NCI-H1930 (cell line): ENCODE measurements at places on chromosomes 1 and 21.

DNA sequence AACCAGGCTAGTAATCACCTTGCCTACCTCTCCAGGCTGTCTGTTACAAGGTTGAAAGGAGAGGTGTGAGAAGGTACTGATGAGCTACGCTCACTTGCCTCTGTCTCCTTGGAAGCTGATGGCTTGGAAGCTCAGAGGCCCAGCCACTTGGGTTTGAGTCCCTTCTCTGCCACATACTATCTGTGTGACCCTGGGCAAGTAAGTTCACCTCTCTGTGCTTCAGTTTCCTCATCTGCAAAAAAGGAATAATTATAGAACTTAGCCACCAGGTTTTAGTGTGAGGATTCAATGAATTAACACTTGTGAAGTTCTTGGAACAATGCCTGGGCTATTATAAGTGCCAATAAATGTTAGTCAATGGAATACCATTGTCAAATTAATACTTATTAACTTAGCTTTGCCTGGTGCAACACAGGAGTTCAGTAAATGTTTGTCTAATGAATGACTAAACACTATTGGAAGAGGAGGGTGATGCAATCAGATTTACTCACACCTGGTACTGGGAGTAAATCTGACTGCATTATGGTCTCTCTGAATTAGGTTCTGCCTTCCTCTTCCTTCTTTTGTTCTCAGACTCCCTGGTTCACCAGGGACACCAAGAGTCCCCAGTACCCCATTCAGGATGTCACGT, 55.5 kb downstream of the TRABD2B start:
- DNase-seq = no peak

DNA sequence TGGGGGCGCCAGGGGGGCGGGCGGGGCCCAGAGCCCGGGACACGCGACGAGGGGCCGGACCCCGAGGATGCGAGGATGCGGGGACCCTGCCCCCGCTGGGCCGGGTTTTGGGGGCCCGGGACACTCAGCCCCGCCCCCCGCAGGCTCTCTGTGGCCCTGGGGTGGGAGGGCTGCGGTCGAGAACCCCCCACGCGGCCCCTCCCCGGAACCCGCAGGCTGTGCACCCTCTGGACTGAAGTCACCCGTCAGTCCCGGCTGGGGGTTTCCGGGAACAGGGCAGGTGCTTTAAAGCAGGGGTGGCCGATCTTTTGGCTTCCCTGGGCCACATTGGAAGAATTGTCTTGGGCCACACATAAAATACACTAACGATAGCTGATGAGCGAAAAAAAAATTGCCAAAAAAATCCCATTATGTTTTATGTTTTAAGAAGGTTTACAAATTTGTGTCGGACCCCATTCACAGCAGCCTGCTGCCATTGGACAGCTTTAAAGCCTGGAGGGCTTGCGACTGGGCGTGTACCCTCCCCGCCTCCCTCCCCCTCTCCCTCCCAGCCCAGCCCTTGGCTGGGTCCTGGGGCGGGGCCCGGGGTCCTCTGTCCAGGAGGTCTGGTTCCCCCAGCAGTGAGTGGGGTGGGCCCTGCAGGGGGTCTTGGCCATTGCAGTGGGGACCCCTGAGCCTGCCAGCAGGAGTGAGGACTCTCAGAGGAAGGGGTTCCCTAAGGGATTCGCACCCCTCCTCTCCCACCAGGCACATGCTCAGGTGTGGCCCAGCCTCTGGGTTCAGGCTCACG, 21.6 kb upstream of the C1orf159 start:
- no peak for DNase-seq

- no peak for DNase-seq
Observed at GRCh38 chr1:224922404-224923164, 6.9 kb upstream of the DNAH14 start.

- no peak for DNase-seq
Observed at GRCh38 chr1:62906428-62906886, 122.5 kb downstream of the ATG4C start.

- DNase-seq = no peak
Observed at GRCh38 chr1:219143735-219144134, 29.9 kb upstream of the LYPLAL1 start.

- no peak for DNase-seq
Observed at GRCh38 chr1:111217183-111217910, 10.2 kb upstream of the CHI3L2 start.

- DNase-seq = no peak
Observed at GRCh38 chr1:232329103-232329813, 300.7 kb downstream of the SIPA1L2 start.

- no peak for DNase-seq
Observed at GRCh38 chr1:3642919-3643675, 6.8 kb downstream of the WRAP73 start.

GRCh38 chr1:156860628-156861423, at the start of gene NTRK1:
Gene NTRK1, plus strand, starts transcription at chr1:156860865. Its CDS starts 70 bp downstream, at chr1:156860935.
- DNase-seq = peak; percentile 33

GRCh38 chr1:32077451-32077850, 4.7 kb downstream of the TMEM39B start:
- DNase-seq = no peak

DNA sequence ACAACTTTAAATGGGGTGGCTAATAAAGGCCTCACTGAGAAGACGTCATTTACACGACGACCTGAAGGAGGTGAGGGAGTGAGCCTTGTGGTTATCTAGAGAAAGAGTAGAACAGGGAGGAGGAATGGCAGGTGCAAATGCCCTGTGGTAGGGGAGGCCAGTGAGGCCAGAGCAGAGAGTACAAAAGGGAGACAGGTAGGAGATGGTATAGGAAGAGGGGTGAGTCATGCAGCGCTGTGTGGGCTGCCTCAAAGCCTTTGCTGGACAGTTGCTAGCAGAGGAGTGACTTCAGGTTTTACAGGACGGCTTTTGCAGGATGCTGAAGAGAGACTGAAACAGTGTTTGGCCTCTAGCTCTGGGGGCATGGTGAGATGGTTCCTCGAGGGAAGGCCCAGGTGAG, 116.0 kb downstream of the IER5 start:
- no peak for DNase-seq

DNA sequence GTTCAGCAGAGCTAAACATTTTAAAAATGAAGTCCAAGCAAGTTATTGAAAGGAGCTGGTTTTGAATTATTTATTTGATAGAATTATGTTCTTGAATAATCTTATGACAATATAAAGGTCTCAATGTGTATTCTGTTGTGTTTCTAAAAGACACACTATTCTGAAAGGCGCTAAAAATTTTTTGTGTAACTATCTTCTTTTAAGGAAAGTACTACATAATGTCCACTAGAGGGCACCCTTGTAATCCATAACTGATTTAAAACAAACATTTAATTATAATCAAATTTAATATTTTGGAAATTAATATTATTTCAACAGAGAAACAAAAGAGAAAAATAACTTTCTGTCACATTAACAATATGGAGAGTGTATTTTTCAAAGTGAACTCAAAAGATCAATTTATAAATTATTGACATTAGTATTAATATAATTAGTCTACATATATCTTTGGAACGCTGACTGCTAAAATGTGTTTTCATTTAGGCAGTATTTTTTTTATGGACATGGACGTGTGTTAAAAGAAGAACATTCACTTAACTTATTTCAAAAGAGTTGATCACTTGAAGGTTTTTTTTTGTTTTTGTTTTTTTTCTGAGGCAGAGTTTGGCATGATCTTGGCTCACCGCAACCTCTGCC, 248.4 kb downstream of the DENND1B start:
- DNase-seq = no peak

DNA sequence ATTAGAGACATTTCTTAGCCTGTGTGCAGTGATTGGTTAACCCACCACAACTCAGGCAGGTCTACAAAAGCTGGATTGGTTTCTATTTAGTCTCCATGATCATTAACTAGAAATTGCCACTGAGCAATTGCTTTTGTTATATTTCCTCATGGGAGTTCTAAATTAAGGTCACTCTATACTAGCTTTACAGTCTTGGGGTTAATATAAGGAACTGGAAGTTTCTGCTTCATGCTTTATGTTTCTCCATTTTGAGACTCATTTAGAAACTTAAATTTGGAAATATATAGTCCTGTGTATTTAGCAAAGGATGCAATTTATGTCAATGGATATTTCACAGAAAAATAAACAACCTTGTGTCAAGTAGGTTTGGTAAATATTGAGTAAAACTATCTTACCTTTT, 137.5 kb downstream of the HLX start:
- DNase-seq = peak; percentile 66

DNA sequence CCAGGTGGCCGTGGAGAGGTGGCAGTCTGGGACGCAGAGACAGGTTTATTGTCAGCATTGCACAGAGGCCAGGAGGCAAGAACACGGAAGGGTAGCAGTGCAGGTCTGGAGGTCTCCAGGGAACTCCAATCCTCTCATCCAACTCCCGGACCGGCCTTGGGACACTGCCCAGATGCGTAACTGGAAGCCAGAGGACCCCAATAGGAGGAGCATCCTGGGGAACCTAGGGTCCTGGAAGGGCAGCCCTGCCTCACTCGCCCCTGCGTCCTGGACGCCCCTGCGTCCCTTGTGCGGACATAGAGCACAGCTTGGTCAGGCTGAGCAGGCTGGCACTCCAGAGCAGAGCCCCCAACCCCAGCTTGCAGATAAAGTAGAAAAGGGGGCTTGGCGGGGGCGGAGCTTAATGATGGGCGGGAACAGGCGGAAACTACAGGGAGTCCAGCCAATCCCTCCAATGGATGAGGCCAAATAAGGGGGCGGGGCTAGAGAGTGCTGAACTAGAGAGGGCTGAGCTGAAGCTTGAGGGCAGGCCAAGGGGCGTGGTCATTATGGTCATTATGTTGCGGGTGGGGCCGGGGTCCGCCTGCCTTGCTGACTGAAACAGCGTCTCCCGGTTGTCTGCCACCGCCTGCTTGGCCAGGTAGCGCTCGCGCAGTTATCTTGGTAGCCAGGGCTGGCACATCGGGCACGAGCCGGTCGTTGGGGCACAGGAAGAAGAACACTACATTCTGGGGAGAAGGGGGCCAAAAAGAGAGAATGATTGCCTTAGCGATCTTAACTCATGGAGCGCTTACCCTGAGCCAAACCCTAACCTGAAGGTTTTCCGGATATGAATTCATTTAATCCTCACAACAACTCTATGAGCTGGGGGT, 3.7 kb upstream of the ARHGEF19 start:
- peak; percentile 47 for DNase-seq

DNA sequence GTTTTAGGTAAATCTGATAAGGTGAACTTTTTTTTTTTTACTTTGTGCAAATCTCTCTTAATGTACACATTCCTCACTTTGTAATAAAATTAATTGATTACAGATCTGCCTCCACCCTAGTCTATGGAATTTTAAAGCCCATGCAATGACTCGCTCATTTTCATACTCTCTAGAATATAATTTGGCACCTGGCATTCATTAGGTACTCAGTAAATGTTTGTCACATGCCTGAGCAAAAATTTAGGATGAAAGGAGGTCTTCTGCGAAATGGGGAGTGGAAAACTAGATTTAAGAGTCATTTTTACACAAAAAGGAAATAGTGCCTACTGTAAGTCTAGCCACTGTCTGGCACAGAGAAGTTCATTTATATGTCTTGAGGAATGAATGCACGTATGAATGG, 350.1 kb downstream of the DPYD start:
- no peak for DNase-seq

- DNase-seq = no peak
Observed at GRCh38 chr1:172238965-172239364, 181.5 kb upstream of the C1orf105 start.

- DNase-seq = peak; percentile 25
Observed at GRCh38 chr21:14382486-14382834, 486 bp downstream of the HSPA13 start.

- DNase-seq = no peak
Observed at GRCh38 chr1:70961374-70961975, 86.1 kb downstream of the PTGER3 start.

- no peak for DNase-seq
Observed at GRCh38 chr1:19738076-19738475, 61.6 kb downstream of the TMCO4 start.

DNA sequence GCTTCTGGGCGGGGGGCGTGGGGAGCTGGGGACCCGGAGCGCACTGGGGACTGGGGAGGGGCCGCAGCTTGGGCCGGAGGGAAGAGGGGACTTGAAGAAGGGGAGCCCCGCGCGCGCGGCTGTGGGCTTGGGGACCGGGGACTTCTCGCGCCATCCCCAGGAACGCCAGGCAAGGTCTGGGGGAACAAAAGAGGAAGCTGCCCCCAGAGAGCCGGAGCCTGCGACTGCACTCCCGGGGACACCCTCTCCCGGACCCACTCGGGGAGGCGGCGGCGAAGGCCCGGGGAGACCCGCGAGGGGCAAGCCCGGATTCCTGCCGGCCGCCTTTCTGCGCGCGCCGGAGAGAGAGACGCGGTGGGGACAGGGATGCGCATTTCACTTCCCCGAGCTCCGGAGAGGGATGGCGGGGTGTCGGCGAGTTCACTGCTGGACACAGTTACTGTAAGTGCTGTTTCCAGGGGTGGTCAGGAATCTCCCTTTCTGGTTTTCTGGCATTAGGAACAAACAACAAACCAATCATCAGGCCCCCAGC, 732 bp downstream of the ABCG1 start:
- DNase-seq = no peak

- no peak for DNase-seq
Observed at GRCh38 chr1:205481629-205482151, 22.8 kb upstream of the CDK18 start.

DNA sequence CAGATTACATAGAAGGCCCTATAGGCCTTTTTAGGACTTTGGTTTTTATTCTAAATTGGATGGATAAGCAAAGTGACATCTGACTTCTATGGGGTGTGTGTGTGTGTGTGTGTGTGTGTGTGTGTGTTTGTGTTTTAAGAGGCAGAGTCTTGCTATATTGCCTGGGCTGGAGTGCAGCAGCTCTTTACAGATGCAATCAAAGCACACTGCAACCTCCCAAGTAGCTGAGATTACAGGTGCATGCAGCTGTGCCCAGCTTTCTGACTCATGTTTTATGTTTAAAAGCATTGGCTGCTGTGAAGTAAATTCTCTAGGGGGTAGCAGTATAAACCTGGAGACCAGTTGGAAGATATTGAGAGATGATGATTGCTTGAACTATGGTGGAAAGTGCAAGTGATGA, 12.4 kb upstream of the EVI5 start:
- no peak for DNase-seq

DNA sequence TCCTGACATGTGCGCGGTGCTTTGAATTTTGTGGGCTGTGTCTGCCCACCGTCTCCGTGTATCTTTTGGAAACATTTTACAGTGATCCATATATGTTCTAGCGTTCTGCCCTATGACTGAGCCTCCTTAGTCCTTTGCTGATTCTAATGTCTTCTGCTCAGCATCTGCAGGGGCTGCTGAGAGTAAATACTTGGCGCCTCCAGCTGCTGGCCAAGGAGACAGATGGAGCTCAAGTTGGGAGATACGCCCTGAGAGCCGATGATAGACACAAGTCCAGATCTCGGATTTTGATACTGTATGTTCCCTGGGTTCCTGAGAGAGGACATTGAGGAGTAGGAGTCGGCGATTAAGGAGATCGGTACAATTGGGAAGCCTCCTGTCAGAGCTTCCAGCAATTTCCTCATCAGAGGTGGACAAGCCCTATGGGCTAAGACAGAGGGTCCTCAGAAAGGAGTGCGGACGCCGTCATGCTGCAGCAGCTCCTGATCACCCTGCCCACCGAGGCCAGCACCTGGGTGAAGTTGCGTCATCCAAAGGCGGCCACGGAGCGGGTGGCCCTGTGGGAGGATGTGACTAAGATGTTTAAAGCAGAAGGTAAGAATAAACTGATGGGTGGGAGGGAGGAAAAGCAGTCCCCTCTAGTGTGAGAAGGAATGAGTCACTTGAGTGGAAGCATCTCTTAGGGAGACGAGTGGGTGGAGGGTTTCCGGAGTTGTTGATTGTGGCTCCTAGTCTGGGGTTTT, 390 bp downstream of the ZFP69B start:
- DNase-seq = peak; percentile 15
